ENCODE measurements at places on chromosomes 6 and 20. TPM values are rescaled to one million over a fixed set of nuclear protein-coding genes. Genes with fewer than 3 reads are reported as not detected.

MARCKS gene
- total RNA-seq, result not detected

SRC gene
- 3.6 TPM for total RNA-seq

OR2J3 gene
- total RNA-seq, result not detected

HEY2 gene
- not detected for total RNA-seq

OR2H2 gene
- not detected for total RNA-seq

HLA-DMA gene
- total RNA-seq, result 8.1 TPM

LGSN gene
- not detected for total RNA-seq

CUL9 gene
- 38.1 TPM for total RNA-seq

- H3K36me3 ChIP-seq, result no peaks in the 10 kb centered on the region
- H3K27me3 ChIP-seq, result no peaks in the 10 kb centered on the region
- no peak for DNase-seq
- no peaks in the 10 kb centered on the region for H3K4me1 ChIP-seq
These were observed 19.8 kb downstream of the TRDN start for GRCh38 chr6:123616942-123617341.

- DNase-seq, result no peak
- no peak overlapping the region for H3K27ac ChIP-seq
- peaks cover 7% of the 10 kb centered on the region for H3K36me3 ChIP-seq
- no peaks in the 10 kb centered on the region for H3K27me3 ChIP-seq
These were observed 47.8 kb downstream of the TFEB start for GRCh38 chr6:41687501-41688175.

- peaks cover 12% of the 10 kb centered on the region for H3K4me1 ChIP-seq
- H3K36me3 ChIP-seq, result no peaks in the 10 kb centered on the region
- peaks cover 21% of the 10 kb centered on the region for H3K27me3 ChIP-seq
- H3K27ac ChIP-seq, result no peak overlapping the region
These were observed 36.0 kb upstream of the TCP11 start for GRCh38 chr6:35177157-35177556.

DNA sequence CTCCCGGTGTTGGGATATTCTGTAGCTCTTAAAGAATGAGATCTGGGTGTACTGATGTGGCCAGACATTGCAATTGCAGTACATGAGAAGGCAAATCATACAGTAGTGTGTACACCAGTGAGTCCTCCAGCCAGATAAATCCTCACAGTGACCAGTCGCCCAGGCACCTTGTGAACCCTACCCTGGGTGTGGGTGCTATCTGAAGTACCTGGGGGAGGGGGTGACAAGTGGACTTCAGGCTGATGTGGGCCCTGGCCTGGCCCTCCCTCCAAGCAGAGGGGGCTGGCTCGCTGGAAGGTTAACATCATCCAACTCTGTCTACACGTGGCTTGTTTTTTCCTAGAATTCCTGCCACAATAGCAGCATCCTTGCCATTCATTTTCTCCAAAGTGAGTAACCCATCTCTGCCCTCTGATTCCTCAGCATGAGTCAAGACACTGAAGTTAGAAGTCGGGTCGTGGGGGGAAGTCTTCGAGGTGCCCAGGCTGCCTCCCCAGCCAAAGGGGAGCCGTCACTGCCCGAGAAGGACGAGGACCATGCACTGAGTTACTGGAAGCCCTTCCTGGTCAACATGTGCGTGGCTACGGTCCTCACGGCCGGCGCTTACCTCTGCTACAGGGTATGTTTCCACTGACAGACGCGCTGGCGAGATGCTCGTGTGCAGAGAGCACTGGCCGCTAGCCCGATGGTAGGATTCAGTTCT lies 70.8 kb downstream of the PTPN1 start:
- DNase-seq, result no peak
- H3K36me3 ChIP-seq, result peaks cover 59% of the 10 kb centered on the region
- H3K4me1 ChIP-seq, result peaks cover under 1% of the 10 kb centered on the region
- H3K4me3 ChIP-seq, result no peak overlapping the region

DNA sequence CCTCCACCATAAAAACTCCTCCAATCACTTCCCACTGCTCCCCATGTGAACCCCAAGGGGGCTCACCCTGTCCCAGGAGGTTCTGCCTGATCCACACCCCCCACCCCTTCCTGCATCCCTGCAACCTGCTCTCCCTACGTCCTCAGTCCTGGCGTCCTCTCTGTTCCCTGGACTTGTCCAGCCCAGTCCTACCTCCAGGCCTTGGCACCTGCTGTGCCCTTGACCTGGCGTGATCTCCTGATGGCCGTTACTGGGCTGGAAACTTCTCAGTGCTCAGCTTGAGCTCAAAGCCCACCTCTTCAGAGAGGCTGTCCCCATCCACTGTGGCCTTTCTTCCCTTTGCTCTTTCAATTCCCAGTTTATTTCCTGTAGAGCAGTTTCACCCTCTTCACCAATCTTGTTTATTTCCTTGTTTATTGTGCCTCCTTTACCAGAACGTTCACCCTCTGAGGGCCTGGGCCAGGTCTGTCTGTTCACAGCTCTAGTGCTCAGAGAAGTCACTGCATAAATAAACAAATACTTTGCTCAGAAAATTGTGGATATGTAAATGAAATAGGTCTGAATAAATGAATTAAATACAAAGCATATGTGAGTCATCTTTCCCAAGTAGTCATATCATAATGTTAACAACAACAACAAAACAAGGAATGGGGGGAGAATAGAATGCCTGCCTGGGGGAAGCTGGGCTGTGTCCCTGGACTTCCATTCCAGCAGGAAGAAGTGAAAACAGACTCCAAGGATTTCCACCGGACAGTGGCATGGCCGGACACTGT lies 175.7 kb upstream of the SULF2 start:
- no peaks in the 10 kb centered on the region for H3K27me3 ChIP-seq
- H3K27ac ChIP-seq, result no peak overlapping the region
- H3K36me3 ChIP-seq, result no peaks in the 10 kb centered on the region
- no peak for DNase-seq
- H3K4me3 ChIP-seq, result no peak overlapping the region

DNA sequence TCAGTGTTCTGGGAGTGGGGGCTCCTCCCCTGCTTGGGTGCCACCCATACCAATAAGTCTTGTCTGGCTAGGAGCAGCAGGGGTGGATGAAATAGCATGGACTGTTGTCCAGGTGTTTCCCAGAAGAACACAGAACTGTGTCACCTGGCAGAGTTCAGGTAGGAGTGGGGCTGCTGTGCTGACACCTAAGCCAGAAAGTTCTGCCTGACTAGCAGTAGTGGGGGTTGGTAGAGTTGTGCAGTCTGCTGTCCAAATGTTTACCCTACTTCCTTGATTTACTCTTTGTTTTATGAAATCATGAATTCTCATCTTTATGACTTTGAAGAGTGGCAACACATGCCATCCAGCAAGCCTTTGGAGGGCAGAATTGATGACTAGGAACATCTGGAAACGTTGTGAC lies 27.3 kb upstream of the SLC35B3 start:
- H3K4me1 ChIP-seq, result no peaks in the 10 kb centered on the region
- no peaks in the 10 kb centered on the region for H3K27me3 ChIP-seq
- no peak overlapping the region for H3K27ac ChIP-seq
- H3K36me3 ChIP-seq, result no peaks in the 10 kb centered on the region

- no peaks in the 10 kb centered on the region for H3K27me3 ChIP-seq
- H3K4me1 ChIP-seq, result peaks cover 20% of the 10 kb centered on the region
- H3K36me3 ChIP-seq, result no peaks in the 10 kb centered on the region
- peak; percentile 58 for DNase-seq
- no peak overlapping the region for H3K27ac ChIP-seq
These were observed 214.9 kb downstream of the ZFAND3 start for GRCh38 chr6:38034274-38034914.

- no peaks in the 10 kb centered on the region for H3K27me3 ChIP-seq
- H3K27ac ChIP-seq, result no peak overlapping the region
- no peaks in the 10 kb centered on the region for H3K36me3 ChIP-seq
- H3K4me3 ChIP-seq, result no peak overlapping the region
- no peak for DNase-seq
These were observed 132.4 kb downstream of the PTPRT start for GRCh38 chr20:43057317-43057716.

- no peak for DNase-seq
- H3K36me3 ChIP-seq, result peaks cover 17% of the 10 kb centered on the region
These were observed 109.1 kb upstream of the PRSS16 start for GRCh38 chr6:27138406-27138805.

DNA sequence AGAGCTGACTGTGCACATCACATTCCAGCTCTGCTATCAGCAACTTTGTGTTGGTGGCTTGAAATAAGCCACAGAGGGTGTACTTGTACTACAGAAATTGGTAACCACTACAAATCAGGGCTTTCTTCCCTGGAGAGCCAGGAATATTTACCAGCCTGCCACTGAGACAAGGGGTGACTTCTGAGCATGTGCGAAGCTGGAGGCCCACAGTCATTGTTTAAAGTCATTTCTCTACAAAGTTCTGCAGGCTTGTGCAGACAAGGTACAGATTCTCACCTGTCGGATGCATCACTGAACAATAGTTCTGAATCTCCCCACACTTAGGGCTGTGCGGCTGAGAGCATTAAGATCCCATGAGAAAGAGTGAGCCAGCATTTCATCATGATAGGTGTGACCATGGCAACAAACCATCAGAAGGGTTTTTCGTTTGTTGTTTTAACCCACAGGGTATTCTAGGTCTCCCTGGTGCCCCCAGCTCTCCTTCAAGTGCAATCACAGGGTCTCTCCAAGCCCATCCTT lies 292.8 kb downstream of the CDC5L start:
- peaks cover 4% of the 10 kb centered on the region for H3K4me1 ChIP-seq
- H3K4me3 ChIP-seq, result no peak overlapping the region
- DNase-seq, result no peak
- H3K36me3 ChIP-seq, result no peaks in the 10 kb centered on the region
- peaks cover 2% of the 10 kb centered on the region for H3K27me3 ChIP-seq

DNA sequence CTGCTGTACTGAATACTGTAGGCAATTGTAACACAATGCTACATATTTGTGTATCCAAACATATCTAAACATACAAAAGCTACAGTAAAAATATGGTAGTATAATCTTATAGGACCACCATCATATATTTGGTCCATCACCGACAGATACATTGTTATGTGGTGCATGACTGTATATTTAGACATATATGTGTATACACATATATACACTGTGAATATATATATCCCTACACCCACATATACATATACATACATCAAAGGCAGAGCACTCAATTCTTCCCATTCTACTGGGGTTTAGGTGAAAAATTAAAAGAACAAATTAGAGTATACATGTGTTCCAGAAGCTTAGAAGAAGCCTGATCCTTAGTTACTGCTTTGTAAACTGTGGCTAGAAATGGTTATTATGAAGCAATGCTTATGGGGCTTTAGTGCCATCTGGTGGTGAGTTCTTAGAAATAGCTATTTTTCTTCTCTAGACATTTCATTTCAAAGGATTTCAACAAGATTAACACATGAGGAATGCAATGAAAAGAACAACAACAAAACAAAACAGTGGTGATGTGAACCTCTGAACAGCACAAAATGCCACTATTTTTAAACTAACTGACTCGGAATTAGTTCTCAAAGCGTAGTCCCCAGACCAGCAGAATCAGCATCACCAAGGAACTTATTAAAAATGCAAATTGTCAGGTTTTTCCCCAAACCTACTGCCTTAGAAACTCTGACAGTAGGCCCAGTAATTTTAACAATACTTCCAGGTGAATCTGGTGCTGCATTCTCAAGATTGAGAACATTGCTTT lies 38.0 kb downstream of the PKHD1 start:
- DNase-seq, result peak; percentile 63
- no peak overlapping the region for H3K4me3 ChIP-seq
- no peaks in the 10 kb centered on the region for H3K36me3 ChIP-seq

GRCh38 chr20:59135093-59135492 lies 28.5 kb upstream of the ZNF831 start:
- H3K4me1 ChIP-seq, result no peaks in the 10 kb centered on the region
- no peak overlapping the region for H3K4me3 ChIP-seq
- no peak overlapping the region for H3K27ac ChIP-seq

DNA sequence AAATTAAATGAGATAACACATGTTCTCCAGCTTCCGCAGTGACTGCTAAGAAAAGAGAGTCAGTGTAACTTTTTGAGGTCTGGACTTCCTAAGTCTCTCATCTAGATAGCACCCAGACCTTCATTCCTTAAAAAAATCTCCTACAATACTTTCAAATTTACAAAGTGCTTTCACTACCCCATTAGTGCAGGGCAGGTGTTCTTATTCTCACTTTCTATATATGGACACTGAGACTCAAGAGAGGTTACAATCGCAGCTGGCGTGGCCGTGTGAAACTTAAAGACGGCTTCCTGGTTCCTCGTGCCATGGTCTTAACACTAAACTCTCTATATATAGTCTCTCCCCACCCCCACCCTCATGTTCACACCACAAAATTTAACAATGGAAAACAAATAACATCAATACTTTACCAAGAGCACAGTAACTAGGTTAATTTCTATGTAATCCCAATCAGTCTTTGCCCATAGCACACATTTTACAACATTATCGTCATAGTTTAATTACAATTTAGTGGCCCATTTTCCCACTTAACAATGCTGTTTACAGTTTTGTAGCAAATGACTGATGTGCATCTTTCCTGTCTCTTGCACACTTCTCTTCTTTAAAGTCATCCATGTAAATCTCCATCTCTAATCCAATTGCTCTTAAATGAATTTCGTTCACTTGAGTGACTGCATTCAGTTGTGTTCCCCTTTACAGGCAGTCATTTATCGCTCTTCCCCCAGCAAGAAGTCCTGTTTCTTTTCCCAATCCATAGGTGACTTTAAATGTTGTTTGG lies 78.8 kb upstream of the ARID1B start:
- H3K27me3 ChIP-seq, result peaks cover 13% of the 10 kb centered on the region
- H3K4me3 ChIP-seq, result no peak overlapping the region
- peaks cover 17% of the 10 kb centered on the region for H3K4me1 ChIP-seq
- H3K36me3 ChIP-seq, result no peaks in the 10 kb centered on the region

- H3K36me3 ChIP-seq, result no peaks in the 10 kb centered on the region
- H3K27me3 ChIP-seq, result no peaks in the 10 kb centered on the region
- H3K4me3 ChIP-seq, result no peak overlapping the region
- no peaks in the 10 kb centered on the region for H3K4me1 ChIP-seq
- no peak for DNase-seq
These were observed 64.0 kb downstream of the FOXA2 start for GRCh38 chr20:22520381-22520780.

DNA sequence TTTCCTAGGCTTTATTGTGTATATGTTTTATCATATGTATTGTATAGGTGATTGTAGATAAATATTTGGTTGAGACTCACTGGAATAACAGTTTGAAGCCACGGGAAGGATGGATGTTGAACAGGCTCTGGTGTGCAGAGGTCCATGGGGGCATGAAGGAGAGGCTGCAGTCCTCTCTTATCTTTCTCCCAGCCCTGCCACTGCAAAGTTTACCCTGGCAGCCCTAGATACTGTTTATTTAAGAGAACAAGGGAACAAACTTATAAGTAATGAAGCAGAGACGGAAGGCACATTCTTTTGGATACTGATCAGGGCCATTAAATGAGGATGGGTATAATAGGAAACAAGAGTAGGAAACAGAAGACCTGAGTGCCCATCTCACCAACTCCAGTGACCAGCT lies 103.6 kb upstream of the SCGN start:
- no peak overlapping the region for H3K4me3 ChIP-seq
- H3K27me3 ChIP-seq, result no peaks in the 10 kb centered on the region
- DNase-seq, result no peak
- H3K27ac ChIP-seq, result no peak overlapping the region
- no peaks in the 10 kb centered on the region for H3K36me3 ChIP-seq

GRCh38 chr6:16570221-16570553 lies 191.1 kb downstream of the ATXN1 start:
- H3K36me3 ChIP-seq, result peaks cover 41% of the 10 kb centered on the region
- H3K27ac ChIP-seq, result no peak overlapping the region
- H3K4me3 ChIP-seq, result no peak overlapping the region
- H3K4me1 ChIP-seq, result peaks cover 21% of the 10 kb centered on the region

GRCh38 chr6:3165631-3166534 lies 8.5 kb upstream of the TUBB2A start:
- peaks cover 31% of the 10 kb centered on the region for H3K27me3 ChIP-seq
- H3K4me1 ChIP-seq, result peaks cover 15% of the 10 kb centered on the region
- DNase-seq, result no peak
- H3K27ac ChIP-seq, result no peak overlapping the region
- no peaks in the 10 kb centered on the region for H3K36me3 ChIP-seq

GRCh38 chr20:61745397-61746146 lies 320.1 kb downstream of the TAF4 start:
- H3K27me3 ChIP-seq, result no peaks in the 10 kb centered on the region
- DNase-seq, result no peak
- no peak overlapping the region for H3K4me3 ChIP-seq
- no peaks in the 10 kb centered on the region for H3K4me1 ChIP-seq
- H3K36me3 ChIP-seq, result no peaks in the 10 kb centered on the region

All from activated CD4-positive, alpha-beta T cell treated with anti-CD3 and anti-CD28 coated beads, Interleukin-2, amount 10 ng/mL, durations not matched to agents 24 days and 14 days (primary cell).